Skeletal muscle tissue (tissue), 5 donors: ENCODE measurements at places on chromosomes 12 and 14. TPM values are rescaled to one million over a fixed set of nuclear protein-coding genes. Genes with fewer than 3 reads are reported as not detected.

The CFAP73 gene
- total RNA-seq, result not detected

The HHIPL1 gene
- total RNA-seq, result 2.6 TPM

The MYL2 gene
- 140 TPM for total RNA-seq

The ZDHHC22 gene
- total RNA-seq, result 0.52 TPM

The ARHGAP9 gene
- total RNA-seq, result 5.2 TPM

The CIROP gene
- not detected for total RNA-seq

The KERA gene
- 56.4 TPM for total RNA-seq

The COA8 gene
- total RNA-seq, result 28.2 TPM

The KLRF1 gene
- not detected for total RNA-seq
